NCI-H526 (cell line): ENCODE measurements at places on chromosomes 5 and 9.

GRCh38 chr5:58571501-58571900, 11.4 kb upstream of the RAB3C start:
- DNase-seq = no peak

- DNase-seq = no peak
Measured at GRCh38 chr5:138491284-138491648, 26.0 kb downstream of the EGR1 start.

DNA sequence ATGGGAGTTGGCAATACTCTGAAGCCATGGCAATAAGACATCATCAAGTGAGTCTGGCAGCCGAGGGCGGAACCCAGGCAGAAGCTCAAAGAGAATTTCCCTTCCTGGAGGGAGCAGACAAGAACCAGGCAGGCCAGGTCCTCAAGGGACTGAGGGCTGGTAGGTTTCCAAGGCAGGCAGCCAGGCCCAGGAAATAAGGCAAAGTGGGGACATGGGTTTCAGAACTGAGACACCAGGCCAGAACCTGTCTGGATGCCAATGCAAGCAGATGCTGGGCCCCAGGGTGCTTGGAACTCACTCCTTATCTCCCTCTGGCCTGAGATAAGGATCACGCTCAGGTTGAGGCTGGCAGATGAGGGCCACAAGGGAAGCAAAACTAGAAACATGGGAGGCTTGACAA, 8.9 kb downstream of the TSSK1B start:
- DNase-seq = no peak

DNA sequence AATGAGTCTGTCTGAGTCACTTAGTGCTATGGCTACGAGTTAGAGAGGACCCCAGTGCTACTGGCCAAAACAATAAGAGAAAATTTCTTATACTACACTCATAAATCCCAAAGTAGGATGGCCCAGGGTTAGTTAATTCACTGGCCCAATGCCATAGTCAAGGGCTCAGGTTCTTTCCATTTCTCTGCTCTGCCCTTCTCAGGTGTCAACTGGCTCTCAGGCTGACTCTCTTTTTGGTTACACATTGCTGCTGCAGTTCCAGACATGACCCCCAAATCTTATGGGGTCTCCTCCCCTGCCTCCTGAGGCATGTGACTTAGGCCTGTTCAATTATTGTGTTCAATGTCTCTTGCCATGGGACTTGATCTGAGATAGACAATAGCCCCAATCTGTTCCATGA, 70.4 kb downstream of the ARHGEF37 start:
- no peak for DNase-seq

- DNase-seq = no peak
Measured at GRCh38 chr5:154191467-154192261, 1.1 kb downstream of the GALNT10 start.

- DNase-seq = no peak
Measured at GRCh38 chr5:132417889-132418485, 48.5 kb downstream of the SLC22A5 start.

DNA sequence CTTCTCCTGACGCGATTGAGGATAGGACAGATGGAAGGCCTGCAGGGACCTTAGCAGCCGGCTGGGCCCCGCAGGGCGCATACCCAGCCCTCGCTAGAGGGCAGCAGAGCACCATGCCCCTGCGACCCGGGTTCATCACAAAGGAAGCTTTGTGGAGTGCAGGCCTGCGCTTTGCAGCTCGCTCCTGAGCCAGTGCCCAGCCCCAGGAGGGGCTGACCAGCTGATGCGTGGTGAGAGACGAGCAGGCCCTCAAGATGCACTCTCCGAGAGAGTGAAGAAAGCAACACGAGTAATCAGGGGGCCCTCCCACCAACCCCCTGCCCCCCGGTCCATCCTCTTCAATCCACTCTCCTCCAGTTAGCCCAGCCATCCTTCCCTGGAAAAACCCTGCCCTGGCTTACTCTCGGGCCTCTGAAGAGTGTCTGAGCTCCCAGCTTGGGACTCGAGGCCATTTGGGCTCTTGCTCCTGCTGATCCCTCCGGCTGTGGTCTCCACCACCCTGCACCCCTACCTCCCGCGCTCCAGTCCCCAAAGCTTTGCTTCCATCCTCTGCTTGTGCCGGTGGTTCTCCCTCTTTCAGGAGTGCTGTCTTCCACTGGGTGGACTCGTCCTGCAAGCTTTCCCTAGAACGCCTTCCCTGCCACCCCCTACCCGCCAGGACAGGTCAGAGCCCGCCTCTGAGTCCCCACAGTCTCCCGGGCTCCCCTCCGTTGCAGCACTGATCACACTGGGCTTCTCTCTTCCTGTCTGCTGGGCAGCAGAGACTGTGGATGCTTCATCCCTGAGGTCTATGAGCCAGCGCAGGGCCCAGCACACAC, 9.1 kb upstream of the KIF12 start:
- peak; percentile 68 for DNase-seq

DNA sequence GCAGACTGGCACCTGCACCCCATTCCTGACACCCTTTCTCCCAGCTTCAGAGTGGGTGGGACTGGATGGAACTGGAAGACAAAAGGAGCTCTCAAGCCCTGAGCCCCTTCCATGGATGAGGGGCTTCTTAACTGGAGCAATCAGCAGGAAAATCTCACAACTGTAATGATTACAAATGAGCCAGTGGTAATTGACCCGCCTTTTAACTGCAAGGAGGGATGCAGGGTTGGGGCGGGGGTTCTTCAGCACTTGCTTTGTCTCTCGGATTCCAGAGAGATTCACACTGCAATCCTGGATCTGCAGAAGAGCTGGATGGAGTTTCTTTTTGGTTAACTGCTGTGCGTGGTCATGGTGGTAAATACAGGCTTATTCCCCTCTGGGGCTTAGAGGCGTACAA, 160.1 kb upstream of the SHB start:
- DNase-seq = no peak

DNA sequence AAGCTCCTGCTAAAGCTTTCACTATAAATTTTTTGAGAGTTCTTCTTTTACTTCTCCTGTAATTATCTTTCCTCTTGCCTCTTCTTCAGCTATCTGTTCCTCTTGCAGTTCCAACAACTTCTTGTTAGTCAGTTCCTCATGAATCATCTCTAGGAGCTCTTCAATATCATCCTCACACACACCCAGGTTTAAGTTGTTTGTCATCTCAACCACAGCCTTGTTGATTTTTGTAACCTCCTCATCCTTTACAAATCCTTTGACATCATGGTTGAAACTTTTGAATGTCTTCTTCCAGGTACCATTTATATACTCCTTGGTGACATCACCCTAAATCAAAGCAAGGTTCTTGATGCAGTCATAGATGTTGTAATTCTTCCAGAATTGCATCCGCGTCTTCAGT, 106.3 kb upstream of the MAMDC2 start:
- DNase-seq = no peak

GRCh38 chr5:155954701-155955445, 372.1 kb upstream of the SGCD start:
- no peak for DNase-seq

DNA sequence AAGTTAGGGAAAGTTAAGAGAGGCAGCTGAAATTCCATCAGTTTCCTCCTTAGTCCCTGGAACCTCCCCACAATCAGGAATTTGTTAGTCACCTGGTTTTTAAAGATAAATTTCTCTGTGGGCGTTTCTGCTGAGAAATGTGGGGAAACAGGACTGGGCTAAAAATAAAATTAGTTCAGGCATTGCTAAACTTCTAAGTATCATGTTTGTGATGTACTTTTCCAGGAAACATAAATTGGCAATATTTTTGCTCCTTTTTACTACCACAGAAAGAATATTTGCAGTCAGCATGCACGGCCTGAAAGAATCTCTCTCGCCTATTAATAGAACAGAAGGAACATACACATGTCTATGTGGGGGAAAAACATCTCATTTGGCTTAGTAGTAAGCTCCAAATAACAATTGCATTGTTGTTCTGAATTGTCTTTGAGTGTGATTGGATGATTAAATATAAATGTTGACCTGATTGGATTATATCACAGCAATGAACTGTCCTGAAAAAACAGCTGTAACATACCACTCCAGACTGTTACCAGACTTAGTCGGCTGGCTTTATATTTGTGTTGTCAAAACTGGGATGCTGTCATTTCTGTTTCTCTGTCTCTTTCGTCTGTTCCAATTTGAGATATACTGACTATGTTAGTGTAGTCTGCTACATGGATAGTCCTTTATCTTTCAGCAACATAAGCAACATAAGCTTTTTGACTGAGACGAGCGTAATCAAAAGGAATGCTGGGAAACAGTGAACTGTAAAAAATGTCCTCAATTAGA, 12.9 kb downstream of the TJP2 start:
- DNase-seq = no peak

DNA sequence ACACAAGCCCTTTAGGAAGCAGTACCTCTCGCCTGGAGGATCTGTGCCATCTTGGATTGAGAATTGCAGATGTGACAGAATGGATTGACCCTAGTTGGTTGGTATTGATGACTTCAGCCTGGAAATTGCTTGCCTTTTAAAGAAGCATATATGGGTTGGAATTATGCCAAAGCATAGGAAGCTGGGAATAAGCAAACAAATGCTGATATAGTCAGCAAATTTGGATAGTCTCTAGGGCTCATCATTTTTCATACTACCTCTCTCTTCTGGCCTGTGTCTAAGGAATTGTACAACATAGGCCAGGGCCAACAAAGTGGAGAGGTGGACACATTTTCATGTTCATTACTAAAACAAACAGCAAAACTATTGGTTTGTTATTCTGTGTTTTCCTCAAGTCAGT, 13.2 kb downstream of the TRIM32 start:
- DNase-seq = no peak
